Stimulated activated CD4-positive, alpha-beta T cell treated with anti-CD3 and anti-CD28 coated beads, Interleukin-1b, Interleukin-23, amount 100 ng/mL, for 1 hour (primary cell): ENCODE measurements at places on chromosomes 6 and 20.

- DNase-seq: no peak
Measured at GRCh38 chr6:29967379-29968010, 25.2 kb downstream of the HLA-A start.

GRCh38 chr6:37218511-37218910 lies 39.1 kb upstream of the TBC1D22B start:
- no peak for DNase-seq

DNA sequence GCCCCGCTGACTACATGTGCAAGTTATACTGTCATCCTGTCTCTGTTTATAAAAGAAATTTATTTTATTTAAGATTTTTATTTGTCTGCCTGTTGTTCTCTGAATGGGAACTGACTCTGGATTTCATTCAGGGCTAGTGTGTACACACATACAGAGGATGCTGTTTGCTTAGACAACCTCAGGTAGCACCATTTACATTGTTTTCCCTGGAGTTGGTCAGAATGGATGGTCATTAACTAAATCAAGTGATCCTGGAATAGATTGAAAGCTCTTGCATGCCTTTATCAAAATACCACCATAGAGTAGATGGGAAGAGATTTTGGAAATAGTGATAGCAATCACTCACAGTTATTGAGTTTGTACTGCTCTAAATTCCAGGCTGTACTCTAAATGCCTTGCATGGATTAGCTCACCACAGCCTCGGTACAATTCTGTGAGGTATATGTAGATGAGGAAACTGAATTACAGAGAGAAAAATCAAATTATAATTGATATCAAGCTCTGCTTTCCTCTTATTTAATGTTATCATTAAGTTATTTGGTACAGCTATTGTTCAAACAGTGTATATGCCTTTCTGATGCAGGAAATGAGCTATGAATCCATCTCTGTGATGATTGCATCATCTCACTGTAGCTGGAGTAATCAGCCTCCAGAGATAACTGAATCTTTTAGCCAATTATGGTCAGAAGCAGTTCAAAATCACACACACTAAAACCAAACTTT lies 51.9 kb downstream of the RNF217 start:
- no peak for DNase-seq

DNA sequence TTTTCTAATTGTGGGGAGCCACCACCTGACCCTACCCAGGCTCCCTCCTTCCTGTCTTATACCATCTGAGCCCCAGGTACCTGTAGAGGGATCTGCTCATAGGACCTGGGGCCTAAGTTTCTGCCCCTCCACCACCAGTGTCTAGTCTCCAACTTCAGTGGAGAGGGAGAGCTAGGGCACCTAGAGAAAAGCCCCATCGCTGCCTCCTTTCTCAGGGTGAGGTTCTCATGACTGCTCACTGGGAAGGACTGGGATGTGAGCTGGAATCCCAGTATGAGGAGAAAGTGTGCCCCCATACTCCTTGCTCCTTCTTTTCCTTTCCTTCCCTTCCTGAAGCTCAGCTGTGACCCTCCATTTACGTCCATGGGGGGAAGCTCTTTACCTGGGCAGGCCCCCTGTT lies 231.6 kb downstream of the LRFN2 start:
- no peak for DNase-seq

DNA sequence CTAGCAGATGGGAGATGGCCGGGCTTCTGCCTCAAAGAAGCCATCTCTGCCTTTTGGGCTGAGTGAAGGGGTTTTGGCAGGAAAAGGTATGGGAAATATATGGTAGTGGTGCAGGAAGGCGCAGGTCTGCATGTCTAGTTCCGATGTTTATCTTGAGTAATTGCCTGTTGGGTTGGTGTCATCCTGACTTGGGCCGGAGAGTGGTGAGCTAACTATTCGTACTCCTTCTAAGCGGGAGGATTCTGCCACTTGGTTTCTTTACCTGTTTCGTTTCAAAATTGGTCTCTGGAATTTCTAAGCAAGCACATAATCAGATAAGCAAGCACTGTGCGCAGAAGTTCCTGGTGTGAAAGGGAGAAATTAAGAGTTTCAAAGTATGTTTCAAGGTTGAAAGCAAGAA lies 229.6 kb downstream of the SAMD5 start:
- DNase-seq: no peak

DNA sequence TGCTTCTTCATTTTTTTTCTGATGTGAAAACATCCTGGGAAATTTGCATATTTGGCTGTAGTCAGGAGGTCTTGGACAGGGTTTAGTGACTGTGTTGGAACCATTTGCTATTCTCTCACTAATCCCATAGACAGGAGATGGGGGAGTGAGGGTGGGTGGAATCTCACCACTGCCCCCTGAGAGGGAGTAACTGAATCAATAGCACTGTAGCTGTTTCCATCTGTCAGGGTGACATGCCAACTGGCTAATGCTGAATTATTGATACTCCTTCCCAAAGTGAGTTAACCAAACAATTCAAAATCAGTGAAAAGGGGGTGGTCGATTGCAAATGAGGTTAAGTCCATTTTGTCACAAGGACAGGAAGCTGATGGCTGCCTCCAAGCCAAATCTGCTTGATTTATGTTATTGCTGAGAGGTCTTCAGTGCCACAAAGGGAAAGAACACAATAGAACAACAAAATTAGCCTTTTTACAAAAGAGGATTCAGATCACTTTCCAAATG lies 55.1 kb upstream of the B3GAT2 start:
- no peak for DNase-seq

- no peak for DNase-seq
Measured at GRCh38 chr6:16508959-16509358, 252.3 kb downstream of the ATXN1 start.

- DNase-seq: no peak
Measured at GRCh38 chr6:141033101-141033500, 1099.6 kb upstream of the GJE1 start.

DNA sequence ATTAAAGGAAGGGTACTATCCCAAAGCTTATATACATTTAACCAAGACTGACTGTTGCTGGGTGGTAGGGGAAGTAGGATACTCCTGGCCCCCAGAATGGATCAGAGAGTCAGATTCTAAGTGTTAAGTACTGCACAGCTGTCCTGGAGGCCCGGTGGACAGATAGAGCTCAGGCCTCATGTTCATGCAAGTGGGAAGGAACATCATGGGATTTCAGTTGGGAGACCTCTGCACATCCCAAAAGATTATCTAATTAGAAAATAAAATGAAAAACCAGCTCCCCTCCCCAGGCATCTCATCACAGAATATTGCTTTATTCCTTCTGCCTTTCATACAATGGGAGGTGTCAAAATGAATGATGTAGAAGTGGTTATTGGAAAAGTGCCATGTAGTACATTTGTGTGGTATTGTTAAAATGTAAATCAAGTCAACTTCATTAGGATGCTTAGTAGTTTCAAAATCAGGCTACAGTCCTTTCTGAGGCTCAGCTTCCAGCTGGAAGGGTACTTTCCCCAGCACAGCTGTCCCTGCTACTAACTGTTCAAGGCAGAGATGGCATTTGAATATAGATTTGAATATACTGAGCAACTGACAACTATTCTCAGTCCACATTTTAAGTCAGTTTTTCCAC lies 82.9 kb downstream of the SLC35B3 start:
- no peak for DNase-seq
